Activated CD8-positive, alpha-beta memory T cell treated with anti-CD3 and anti-CD28 coated beads for 48 hours (primary cell): ENCODE measurements at places on chromosomes 5 and 9.

DNA sequence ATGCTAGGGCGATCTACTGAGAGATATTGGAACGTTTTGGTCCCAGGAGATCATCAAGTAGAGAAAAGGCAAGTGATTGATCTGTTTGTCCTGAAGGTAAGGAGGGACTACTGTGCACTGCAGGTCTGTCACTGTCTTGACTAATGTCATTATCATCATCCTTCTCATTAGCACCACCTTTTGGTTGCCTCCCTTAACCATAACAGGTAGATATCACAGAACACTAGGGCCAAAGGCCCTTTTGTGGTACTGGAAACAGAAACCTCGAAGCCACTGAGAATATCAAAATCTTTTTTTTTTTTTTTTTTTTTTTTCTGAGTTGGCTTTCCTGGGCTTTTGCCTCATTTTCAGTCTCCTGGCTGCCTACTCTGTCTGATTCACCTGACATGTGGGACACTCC is 134.0 kb downstream of the KCTD16 start:
- no peak for DNase-seq

GRCh38 chr9:96651626-96652025 is 3.5 kb downstream of the PRXL2C start:
- DNase-seq: no peak

- no peak for DNase-seq
Measured at GRCh38 chr5:130400091-130400490, 495.8 kb downstream of the CHSY3 start.

DNA sequence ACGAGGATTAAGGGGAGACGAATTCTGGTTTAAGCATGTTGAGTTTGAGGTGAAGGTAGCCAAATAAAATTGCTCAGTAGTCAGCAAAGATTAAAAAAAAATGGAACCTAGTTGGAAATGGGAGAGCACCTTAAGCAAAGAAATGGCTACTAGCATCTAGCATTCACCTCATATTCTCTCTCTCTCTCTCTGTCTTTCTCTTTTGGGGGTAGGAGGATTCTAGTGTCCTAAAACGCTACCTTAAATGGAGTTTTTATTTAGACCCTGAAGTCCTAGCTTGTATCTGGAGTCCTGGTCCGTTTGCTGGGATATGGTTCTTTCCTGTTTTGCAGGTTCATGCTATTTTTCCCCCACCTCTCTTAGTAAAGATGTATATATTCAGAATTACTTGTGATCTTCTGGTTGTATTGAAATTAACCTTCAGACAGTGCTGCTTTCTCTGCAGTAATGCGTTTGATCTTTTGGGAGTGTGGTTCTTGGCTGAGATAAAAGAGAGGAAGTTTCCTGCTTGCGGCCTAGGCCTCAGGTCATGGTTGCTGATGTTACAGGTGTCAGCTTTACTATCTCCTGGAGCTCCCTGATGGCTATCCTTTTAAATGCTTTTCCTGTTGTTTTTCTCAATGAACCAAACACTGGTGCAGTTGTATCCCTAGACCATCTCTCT is 8.0 kb downstream of the TGFBR1 start:
- no peak for DNase-seq

- no peak for DNase-seq
Measured at GRCh38 chr9:114000671-114001409, 77.3 kb downstream of the AMBP start.

- no peak for DNase-seq
Measured at GRCh38 chr9:16974436-16974835, 104.0 kb upstream of the BNC2 start.

DNA sequence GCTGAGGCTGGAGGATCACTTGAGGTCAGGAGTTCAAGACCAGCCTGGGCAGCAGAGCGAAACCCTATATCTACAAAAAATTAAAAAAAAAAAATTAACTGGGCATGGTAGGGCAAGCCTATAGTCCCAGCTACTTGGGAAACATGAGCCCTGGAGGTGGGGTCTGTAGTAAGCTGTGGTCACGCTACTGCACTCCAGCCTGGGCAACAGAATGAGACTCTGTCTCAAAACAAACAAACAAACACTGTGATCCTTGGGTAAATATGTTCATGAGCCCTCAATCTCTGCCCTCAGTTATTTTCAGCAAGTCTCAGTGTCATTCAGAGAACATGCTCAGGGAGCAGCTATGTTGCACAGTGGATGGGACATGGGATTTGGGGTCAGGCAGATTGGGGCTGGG is 76.2 kb downstream of the PTTG1 start:
- no peak for DNase-seq

DNA sequence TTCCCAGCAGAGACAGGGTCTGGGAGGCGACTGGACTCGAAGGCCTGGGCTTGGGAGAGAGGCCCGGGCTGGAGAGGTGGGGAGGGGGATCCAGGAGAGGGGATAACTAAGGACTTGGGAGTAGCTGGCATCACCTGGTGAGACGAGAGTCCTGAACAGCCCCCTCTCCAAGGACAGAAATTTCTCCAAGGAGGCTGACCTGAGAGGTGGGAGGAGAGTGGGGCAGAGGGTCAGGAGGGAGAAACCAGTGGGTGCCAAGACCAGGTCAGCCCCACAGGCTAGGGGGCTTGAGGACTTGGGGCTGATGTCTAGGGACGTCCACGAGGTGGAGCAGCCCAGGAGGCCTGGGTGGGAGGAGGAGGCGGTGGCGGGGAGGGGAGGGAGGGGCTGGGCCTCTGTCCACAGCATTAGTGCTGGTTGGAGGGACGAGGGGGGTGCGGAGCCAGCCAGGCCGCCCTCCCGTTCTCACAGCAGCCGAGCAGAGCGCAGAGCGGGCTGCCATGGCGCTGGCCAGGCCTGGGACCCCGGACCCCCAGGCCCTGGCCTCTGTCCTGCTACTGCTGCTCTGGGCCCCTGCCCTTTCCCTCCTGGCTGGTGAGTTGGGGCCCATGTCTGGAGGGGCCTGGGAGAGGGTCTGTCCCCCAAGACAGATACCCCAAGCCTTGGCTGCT is at the start of gene CRB2:
TSS of gene CRB2 (plus strand) at position 437 of the 671 bp plus-strand sequence. CDS start at position 501, 64 bp downstream.
- no peak for DNase-seq
